Central memory CD4-positive, alpha-beta T cell (primary cell): ENCODE measurements at places on chromosomes 6 and 20.
A peak's percentile ranks its signal among the peaks of the same experiment; 100 is the strongest.

GRCh38 chr6:108071736-108072276 is 2.7 kb downstream of the OSTM1 start:
- no peak for DNase-seq

DNA sequence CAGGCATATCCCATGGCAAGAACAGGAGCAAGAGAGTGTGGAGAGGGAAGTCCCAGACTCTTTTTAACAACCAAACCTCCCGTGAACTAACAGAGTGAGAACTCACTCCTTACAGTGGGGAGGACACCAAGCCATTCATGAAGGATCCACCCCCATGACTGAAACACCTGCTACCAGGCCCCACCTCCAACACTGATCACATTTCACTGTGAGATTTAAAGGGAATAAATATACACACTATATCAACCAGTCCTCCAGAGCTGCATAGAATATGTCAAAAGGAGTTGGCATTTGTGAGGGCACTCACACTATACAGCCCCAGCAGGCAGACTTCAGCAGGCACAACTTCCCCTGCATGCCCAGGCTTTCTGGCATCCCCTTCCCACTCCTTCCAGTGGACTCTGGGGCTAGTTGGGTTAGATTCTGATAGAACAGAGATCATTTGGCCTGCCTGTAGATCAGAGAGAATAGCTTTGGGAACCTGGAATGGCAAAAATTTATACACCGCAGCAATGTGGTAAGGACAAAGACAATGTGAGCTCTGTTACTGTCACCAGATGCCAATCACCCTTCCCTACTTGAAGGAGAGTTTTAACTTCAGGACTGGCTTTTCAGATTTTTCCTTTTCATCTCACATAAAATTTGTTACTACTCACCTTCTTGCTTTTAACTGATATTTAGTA is 25.2 kb upstream of the TENT5A start:
- no peak for DNase-seq

DNA sequence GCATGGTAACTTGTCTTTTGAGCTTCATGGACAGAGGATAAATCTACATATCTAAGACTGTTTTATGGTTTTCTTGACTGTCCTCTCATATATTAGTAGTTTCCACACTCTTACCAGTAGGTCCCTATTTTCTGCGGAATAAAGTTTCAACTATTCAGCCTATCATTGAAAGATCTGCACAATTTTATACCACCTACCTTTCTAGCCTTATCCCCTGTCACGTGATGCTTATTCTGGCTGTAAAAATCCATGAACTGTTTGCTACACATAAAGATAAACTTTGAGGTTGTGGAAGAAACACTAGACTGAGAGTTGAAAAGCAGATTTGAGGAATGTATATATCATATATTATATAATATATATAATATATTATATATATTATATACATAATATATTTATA is 423.8 kb downstream of the TENT5A start:
- DNase-seq: no peak

DNA sequence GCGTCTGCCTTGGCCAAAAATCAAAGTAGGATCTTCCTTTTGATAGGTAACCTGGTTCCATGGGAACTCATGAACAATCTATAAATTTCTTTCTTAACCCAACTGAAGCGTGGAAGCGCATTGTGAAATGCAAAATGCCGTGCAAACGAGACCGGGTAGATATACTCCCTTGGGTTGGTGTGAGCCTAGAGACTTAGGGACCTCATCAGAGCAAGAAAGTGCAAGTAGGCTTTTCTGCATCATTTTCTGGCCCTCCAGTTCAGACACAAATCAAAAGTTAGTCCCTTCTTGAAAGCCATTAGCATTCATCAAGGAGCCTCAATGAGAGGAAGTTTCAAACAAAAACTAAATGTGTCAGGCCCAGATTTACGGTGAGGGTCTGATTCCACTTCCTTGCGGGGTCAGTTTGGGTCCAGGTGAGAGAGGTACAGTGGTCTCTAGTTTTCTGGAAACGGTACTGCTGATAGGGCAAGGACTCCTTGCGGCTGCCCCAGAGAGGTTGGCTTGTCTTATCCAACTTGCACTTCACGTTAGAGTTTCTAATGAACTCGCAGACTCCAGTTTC is 5.3 kb upstream of the ZNF184 start:
- no peak for DNase-seq

DNA sequence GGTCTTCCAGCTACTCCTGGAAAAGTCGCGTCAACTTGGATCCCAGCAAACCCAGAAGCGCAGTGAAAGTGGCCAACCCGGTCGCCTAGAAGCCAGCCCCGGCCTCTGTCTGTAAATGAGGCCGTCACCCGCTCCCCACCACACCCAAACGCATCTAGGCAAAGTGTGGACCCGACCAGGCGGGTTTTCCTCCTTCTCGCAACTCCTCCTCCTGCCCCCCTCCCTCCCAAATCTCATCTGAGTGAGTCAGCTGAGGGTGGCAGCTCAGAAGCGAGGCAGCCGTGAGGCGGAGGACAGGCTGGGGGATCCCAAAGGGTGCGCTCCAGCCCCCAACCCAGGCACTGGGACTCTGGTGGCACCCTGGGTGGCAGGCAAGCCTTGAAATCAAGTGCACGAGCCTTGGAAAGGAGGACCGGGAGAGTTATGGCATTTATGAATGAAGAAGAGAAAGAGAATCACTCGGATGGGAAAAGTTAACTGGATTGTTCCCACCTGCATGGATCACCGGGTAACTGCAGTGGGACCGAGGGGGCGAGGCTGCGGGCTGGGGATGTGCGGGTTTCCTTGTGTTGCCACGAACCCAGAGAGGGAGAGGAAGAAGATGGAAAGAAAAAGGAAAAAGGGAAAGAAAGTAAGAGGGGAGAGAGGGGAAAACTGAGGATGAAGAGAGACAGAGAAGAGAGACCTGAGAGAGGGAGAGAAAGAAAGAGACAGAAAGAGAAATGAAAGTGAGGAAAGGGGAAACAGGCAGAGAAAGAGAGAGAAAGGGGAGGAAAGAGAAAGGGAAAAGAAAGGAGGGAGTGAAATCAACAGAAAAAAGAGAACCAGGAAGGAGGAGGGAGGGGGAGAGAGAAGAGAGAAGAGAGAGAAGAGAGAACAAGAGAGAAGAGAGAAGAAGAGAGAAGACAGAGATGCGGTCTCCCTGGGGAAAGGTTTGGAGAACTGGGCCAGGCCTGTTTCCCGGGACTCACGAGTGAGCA is at the start of gene APCDD1L:
APCDD1L (minus strand) TSS at position 167 of the 980 bp plus-strand sequence. CDS start 692 bp downstream, outside the sequence.
- DNase-seq: no peak

DNA sequence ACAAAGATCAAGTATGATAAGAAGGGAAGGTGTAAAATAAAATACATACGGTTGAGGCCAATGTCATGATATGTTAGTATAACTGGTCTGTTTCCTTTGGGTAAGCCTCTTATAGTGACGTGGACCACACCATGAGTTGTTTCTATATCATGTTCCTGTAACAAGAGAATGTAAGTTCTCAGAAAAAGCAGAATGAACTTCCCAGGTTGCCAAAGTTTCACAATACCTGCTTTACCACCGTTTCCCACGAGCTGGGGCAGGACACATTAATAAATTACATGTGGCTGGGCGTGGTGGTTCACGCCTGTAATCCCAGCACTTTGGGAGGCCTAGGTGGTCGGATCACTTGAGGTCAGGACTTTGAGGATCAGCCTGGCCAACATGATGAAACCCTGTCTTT is 42.6 kb upstream of the SLA2 start:
- DNase-seq: no peak

- DNase-seq: no peak
These were observed 132.4 kb upstream of the STXBP5 start for GRCh38 chr6:147071776-147072175.

- no peak for DNase-seq
These were observed 11.8 kb upstream of the IBTK start for GRCh38 chr6:82259389-82259788.

- DNase-seq: peak; percentile 13
These were observed 36.9 kb downstream of the ARHGAP18 start for GRCh38 chr6:129672881-129673631.

GRCh38 chr20:48309293-48309692 is 518.5 kb downstream of the PREX1 start:
- no peak for DNase-seq

DNA sequence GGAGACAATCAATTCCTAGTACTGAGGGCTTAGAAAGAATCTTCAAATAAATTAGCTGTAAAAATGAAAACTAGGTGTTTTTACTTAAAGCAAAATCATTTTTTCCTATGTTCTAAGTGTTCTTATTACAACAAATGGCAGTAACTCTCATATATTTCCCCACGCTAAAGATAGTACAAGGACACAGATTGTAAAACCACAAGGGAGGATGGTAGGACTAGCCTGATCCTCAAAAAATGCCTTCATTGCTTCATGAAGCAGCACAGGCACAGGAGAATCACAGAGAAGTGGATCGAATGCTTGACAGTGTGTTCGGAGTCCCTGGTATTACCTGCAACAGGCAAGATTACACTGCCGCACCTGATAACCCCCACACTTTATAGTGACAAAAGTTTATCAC is 58.5 kb downstream of the SAMD3 start:
- no peak for DNase-seq

DNA sequence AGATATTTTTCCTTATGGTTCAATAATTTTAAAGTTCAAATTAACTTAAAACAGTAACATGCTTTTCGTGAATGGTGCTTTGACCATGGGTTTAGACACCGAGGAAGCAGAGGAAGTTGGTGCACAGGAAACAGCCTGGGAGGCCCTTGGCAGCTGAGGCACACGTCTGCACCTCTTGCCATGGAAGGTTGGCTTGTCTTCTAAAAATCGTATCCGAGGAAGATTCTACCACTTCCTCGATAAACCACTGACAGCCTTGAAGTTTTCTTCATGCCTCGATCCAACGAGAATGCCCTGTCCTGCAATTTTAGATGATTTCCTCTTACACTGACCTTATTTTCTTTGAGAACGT is 12.2 kb downstream of the DLL1 start:
- no peak for DNase-seq

DNA sequence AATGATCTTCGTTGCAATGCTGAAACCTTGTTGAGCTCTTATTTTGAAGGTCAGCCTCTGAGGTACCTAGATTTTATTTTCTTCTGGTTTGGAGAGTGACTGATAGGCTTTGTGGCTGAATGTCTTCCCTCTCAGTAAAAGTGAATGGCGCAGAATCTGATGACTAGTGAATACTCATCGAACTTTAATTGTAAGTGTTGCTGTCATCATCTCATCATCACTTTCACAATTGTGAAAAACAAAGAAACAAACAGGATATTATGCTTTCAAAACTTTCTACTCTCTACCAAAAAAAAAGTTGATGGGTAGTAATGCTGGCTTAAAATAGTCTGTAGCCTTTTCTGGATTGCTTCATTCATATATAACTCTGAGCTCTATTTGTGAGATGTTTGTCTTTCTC is 239.5 kb upstream of the RAB32 start:
- no peak for DNase-seq

DNA sequence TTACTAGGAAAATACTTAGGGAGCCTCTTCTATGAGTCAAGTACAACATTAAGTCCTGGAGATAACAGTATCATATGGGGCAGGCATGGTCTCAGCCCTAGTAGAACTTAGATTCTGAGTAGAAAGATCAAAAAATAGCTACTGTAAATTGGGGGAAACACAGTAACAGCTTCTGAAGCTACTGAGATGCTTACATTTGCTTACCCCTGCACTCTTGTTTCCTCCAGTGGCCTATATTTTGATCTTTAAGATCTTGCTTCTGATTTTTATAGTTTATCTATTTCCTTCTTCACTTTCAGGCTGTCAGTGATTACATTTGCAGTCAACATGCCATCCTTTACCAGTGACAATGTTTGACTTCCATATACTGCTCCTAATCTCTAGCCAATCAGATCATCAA is 35.3 kb downstream of the HIVEP2 start:
- DNase-seq: peak; percentile 24

DNA sequence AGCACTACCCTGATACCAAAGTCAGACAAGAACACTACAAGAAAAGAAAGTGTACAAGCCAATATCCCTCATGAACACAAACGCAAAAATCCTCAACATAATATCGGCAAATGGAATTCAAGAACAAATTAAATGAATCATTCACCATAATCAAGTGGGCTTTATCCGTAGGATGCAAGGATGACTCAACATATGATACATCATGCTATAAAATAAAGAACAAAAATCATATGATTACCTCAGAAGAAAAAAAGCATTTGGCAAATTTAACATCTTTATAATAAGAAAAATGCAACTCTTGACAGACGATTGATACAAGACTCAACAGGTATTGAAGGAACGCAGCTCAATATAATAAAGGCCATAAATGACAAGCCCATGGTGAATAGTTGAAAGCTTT is 843.9 kb downstream of the FRK start:
- DNase-seq: no peak

- peak; percentile 20 for DNase-seq
These were observed 12.3 kb downstream of the HMGN4 start for GRCh38 chr6:26550250-26550993.

- no peak for DNase-seq
These were observed 108.6 kb upstream of the CDYL start for GRCh38 chr6:4667591-4667990.

GRCh38 chr20:52991830-52992229 is 19.7 kb downstream of the TSHZ2 start:
- DNase-seq: no peak

- DNase-seq: no peak
These were observed 64.2 kb upstream of the BHLHE23 start for GRCh38 chr20:63070771-63071540.

GRCh38 chr6:2534406-2535042 is 216.2 kb downstream of the MYLK4 start:
- no peak for DNase-seq

- no peak for DNase-seq
These were observed 337.7 kb upstream of the PRND start for GRCh38 chr20:4383961-4384360.

DNA sequence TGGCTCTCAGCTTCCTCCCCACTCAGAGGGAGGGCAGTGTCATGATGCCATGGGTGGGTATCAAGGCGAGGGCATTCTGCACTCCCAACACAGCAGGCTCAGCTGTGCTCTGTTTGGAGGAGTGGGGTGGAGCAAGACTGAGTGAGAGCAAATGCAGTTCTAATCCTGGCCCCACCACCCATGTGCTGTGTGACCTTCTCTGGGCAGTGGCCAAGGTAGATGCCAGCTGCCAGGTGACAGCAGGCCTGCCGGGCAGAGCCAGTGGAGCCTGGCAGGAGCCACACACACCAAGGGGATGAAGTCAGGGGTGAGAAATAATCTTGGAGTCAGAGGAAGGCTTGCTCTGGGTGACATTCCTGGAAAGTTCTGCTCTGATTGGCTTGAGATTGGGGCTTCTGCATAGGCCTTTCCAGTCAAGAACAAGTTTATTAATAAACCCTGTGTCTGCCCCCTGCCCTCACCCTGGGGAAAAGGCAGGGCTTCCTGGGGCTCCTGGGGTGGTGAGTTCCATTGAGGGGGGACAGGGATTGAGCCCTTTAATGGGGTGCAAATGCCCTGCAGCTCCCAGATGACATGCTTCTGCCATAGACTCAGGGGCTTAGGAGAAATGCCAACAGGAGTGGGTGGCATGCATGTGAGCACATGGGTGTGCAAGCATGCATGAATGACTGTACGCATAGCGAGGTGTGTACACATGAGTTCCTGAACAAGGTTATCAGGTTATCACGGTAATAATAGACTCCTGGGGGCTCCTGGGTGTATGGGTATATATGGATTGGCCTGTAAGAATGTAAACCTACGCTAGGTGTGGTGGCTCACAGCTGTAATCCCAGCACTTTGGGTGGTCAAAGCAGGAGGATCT is 134.2 kb downstream of the MRPL14 start:
- DNase-seq: no peak

- no peak for DNase-seq
These were observed 180.0 kb downstream of the TMEM242 start for GRCh38 chr6:157143171-157143889.
